ENCODE measurements at places on chromosomes 4 and X.

- no peak for ATAC-seq
These were observed 20.3 kb downstream of the CLRN2 start for GRCh38 chr4:17535242-17535641.

DNA sequence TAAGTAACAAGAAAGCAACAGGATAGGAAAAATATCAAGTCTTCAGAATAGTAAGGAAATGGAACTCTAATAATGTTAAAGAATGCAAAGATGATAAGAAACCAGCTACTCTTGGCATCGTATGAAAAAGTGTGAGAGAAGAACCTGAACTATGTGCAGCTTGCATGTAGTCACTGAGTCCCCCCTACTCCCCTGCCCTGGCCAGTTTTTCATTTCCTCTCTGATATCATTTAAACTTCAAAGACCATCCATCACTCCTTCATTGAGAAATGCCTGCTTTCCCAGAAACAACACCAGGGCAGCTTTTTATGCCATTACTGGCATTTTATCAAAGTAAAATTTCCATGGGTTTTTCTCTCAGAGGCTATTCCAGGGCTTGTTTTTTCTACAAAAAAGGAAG lies 28.1 kb downstream of the INPP4B start:
- ATAC-seq: peak; percentile 71

- no peak for ATAC-seq
These were observed 2.9 kb downstream of the RAPGEF2 start for GRCh38 chr4:159105761-159106243.

DNA sequence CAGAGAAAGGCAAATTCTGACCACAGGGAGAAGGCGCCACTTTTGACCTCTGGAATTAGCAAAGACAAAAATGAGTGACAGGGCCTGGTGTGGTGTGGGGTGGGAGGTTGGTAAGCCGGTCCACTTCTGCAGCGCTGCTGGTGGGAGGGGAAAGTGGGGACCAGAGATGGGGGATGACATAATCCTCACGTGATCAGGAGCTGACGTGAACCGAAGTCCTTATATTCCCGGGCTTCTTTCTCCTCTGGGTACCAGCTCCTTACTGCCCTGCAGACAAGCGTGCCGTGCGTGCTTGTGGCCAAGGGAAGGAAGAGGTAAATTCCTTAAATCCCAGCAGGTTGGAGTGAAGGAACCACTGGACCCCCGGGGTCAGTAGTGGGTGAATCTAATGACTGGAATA lies at the start of gene TCEAL7:
TCEAL7 (plus strand) TSS at position 249 of the 400 bp plus-strand sequence. CDS start 1,165 bp downstream, outside the sequence.
- ATAC-seq: peak; percentile 89

GRCh38 chr4:2745981-2746806 lies 9.9 kb downstream of the TNIP2 start:
- ATAC-seq: peak; percentile 38

DNA sequence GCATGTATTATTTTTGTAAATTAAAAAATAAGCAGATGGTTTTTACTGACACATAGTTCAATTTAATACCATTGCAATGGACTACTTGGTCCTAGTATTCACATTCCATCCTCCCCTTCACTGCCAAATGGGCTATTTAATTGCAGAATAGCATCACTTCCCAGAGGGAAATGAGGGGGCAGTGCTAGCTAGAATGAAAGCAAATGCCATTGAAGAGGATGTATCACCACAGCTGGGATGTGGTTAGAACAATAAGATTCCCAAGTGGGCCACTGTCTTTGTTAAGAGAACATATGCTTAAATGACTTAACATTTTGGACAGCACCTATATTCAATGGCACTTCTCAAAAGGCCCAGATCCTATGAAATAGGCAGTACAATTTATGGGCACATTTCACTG lies 224.7 kb downstream of the RBMX2 start:
- no peak for ATAC-seq

DNA sequence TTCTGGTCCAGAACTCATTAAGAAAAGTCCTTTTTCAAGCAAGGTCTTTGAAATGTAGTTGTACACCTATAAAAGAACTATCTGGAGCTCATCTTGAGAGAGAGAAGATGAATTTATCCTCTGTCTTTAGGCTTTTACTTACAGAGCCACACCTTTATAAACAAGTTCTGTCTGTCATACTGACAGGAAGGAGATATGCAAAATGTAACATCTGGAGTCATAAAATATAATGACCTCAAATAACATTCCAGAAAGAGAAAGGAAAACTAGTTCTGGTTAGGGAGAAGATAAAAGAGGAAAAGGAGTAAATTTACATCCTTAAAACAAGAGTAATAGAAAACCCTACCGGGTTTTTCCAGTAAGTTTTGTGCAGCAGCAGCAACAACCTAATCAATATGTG lies 1.3 kb downstream of the INPP4B start:
- no peak for ATAC-seq

DNA sequence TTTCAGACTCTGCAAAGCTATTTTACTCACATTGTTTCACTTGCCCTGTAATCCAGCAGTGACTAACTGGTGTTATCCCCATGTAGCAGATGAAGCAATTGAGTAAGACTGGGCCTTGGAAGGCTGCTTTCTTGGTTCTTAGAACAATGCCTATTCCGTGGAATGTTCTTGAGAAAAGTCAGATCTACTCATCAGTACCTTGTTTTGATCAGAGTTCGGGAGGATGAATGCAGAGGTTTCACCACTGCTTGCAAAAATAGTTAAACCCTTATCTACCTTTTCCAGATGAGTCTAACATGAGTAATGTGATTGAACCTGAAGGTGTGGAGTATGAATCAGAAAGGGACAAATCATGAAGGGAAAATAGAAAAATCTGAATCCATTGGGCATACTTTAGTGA lies 1.8 kb downstream of the MAOB start:
- ATAC-seq: no peak

GRCh38 chr4:81634766-81635549 lies 163.3 kb upstream of the RASGEF1B start:
- no peak for ATAC-seq

GRCh38 chr4:110371016-110371770 lies 104.8 kb upstream of the ENPEP start:
- no peak for ATAC-seq

DNA sequence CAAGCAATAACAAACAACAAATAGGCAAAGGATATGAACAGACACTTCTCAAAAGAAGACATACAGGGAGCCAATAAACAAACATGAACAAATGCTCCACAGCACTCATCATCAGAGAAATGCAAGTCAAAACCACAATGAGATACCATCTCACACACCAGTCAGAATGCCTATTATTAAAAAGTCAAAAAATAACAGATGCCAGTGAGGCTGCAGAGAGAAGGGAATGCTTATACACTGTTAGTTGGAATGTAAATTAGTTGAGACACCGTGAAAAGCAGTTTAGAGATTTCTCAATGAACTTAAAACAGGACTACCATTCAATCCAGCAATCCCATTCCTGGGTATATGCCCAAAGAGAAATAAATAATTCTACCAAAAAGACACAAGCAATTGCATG lies 129.8 kb upstream of the MAGEB2 start:
- no peak for ATAC-seq

DNA sequence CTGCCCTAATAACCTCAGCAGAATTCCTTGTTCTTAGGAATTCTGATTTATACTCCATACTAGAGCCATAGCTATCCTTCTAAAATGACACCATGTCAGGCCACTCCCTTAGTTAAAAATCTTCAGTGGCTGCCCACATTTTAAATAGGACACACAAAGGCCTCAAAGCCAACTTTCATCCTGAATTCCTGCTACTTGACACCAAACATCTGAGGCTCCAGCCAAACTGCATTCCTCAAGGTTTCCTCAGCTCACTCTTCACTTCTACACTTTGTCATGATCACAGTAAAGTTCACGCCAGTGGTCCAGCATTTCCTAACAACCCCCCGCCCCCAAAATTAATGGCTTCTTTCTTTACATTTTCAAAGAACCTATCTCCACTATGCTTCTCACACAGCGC lies 124.3 kb downstream of the ADGRA3 start:
- ATAC-seq: peak; percentile 45

DNA sequence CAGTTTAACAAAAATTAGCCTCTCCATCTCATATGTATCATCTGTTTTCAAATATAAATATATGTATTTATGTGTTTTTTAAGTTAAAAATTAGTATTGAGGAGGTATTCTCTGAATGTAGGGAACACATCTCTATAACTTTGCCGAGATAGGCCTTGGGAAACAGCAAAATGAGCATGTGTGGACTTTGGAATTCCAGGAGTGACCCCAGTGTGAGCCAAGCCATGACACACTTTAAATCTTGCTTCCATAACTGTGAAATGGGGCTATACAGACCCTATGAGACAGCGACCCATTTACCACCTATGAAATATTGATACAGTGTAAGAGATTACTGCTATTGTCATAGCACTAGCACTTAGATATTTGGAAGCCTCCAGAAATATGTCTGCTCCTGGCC lies 58.8 kb downstream of the FRMPD4 start:
- no peak for ATAC-seq

- no peak for ATAC-seq
These were observed 5.7 kb downstream of the C4orf54 start for GRCh38 chr4:99651811-99652485.

DNA sequence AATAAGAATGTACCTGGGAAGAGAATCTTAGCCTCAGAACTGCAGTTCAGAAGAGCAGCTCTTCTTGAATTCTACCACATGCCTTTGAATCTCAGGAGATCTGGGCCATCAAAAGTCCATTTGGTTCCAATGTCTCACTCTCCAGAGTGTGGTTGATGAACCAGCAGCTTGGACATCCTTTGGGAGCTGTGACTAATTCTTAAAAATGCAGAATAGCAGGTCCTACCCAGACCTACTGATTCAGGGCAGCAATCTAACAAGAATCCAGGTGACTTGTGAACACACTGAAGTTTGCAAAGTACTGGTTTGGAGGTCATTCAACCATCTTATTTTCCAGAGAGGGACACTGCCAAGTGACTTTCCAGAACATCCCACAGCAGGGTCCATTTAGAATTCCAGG lies 244.7 kb downstream of the PACRGL start:
- no peak for ATAC-seq

- ATAC-seq: no peak
These were observed 283.5 kb downstream of the CAMK2D start for GRCh38 chr4:113478032-113478431.
